Stimulated activated CD8-positive, alpha-beta memory T cell treated with anti-CD3 and anti-CD28 coated beads, Interleukin-15, amount 100 ng/mL, for 4 hours (primary cell): ENCODE measurements at places on chromosomes 2 and 18.

GRCh38 chr2:102154946-102155702 lies 12.6 kb downstream of the IL1R1 start:
- no peak for DNase-seq

- DNase-seq: no peak
Observed at GRCh38 chr2:128379021-128380015, 60.6 kb upstream of the HS6ST1 start.

- DNase-seq: no peak
Observed at GRCh38 chr2:225171350-225171749, 129.1 kb upstream of the DOCK10 start.

- DNase-seq: no peak
Observed at GRCh38 chr2:200396781-200397242, 90.3 kb downstream of the SPATS2L start.

GRCh38 chr2:110101280-110101844 lies 14.3 kb downstream of the MALL start:
- DNase-seq: no peak

DNA sequence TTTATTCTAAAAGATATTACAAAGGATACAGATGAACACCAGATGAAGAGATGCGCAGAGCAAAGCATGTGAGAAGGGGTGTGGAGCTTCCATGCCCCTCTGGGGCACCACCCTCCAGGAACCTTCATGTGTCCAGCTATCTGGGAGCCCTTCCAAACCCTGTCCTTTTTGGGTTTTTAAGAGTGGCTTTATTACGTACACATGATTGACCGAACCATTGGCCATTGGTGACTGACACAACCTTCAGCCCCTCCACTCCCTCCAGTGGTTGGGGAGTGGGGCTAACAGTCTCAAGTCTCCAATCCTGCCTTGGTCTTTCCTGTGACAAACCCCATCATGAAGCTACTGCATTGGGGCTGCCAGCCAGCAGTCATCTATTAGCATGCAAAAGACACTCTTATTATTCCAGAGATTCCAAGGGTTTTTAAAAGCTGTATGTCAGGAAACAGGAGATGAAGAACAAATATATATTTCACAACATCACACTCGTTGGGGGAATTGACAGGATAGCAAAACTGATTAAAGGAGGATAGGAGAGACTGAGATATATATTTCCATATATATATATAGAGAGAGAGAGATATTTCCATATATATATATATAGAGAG lies 19.4 kb downstream of the IL1B start:
- no peak for DNase-seq

DNA sequence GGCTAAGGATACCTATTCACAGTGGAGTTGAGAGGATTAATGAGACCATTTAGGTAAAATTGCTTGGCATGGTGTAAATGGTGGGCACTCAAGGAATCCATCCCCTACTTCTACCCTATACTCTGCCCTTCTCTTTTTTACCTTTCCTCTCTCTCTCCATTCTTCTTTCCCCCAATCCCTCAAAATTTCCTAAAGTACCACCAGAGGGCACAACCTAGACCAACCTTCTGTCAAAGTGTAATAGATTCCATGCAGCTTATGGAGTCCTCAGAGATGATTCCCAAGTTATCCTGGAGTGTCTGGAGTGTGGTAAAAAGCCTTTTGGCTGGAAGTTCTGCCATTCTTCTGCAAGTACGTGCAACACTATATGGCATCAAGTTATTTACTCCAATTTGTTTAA lies 33.0 kb upstream of the CCDC195 start:
- DNase-seq: no peak
